ENCODE measurements at places on chromosomes 1 and 21.

DNA sequence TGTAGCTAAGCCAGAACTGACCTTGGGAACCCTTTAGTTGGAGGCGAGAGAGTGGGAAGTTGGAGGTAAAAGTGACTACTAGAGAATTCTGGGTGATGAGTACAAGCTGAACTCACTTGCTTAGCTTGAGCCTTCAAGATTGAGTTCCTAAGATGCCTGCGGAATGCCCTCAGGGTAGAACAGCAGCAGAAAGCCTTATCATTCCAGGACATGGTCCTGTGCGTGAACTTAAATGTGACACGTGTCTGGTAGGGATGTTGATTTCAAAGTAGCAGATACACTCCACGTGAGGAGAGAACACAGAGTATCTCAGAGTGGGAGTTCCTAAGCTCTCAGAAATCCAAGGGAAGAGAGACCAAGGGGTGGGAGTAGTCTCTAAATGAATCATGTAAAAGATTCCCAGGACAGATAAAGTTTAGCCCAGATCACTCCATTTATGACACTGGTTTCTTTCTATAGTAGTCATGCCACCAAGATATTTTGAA is 60.1 kb downstream of the KCNK1 start:
- no peak for DNase-seq

DNA sequence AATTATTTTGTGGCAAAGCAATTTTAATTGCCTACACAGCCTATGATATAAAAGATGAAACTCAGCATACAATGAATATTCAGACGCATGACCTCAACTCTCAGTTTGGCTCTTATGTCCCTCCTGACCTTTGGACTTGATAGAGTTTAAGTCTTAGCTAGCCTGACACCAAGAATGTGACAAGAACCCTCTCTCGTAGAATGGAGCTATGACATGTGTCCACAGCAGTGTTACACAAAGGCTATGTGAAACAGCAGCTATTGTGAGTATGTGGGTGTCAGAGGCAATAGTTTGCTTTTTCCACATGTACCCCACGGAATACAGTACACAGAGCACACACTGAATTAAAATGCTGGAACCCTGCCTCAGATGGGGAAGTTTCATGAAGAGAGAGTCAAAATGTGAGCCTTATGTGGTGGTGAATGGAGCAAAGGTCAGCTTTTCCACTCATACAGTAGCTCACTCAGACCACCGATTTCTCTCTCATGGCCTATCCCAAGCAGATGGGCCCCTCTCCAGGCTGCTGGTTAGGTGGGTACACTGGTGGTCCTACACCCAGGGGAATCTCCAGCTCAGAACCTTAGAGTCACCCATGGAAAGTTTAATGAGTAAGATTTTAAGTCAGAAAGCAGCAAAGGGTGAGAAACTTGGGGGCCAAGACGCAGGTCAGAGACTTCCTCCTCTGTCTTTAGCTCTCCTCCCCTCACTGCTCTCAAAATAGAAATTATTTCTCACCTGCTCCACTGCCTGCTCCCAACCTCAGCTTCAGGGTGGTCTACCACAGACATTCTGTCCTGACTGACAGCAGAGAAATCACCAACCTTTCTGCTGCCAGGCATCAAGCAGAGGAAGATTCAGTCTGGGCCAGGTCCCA is 10.1 kb upstream of the XCL2 start:
- DNase-seq: no peak

DNA sequence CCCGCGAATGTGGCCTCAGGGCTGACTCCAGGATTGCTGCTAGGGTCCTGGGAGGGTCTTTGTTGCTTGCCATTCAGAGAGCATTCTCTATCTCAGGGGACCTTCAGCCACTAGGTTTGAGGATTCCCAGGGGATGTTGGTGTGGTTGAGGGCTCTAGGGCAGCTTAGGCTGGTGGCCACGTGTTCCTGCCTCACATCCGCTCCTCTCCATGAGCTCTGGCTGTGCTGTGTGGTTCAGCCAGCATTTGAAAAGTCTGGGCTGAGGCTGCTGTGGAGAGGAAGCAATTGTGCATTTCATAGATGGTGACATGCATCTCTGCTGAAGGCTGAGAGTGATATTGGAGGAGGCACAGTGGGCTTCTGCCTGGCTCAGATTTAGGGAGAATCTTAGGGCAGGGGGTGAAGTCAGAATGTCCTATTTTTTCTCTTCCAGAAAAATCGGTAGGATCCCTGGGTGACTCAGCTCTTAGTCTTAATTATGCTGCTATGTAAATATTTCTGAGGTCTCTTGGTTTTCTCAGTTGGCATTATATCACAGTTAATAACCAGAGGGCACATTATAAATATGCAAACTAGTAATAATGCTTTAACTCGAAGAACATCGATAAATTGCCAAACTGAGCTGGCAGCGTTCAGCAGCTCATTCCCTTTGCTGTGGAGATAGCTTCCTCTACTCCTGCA is 182.3 kb downstream of the CAMTA1 start:
- no peak for DNase-seq

DNA sequence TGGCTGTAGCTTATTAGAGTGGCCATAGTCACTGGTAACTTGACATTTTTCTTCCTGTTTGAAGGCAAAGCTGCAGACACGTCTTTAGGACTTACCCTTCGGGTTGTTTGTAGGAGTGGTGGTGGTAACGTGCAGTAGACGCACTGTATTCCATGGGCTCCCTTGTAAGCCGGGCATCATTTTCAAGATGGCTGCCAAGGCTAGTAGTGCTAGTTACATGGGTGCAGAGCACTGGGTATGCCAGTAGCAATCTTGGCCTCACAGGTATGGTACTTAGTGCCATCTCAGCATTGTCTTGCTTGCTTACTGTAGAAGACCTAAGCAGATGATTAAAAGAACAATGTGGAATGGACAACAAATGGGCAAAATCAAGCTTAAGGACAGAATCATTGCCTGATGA is 1.9 kb downstream of the YBX1 start:
- no peak for DNase-seq

GRCh38 chr1:235069577-235070563 is 58.8 kb downstream of the TOMM20 start:
- no peak for DNase-seq

DNA sequence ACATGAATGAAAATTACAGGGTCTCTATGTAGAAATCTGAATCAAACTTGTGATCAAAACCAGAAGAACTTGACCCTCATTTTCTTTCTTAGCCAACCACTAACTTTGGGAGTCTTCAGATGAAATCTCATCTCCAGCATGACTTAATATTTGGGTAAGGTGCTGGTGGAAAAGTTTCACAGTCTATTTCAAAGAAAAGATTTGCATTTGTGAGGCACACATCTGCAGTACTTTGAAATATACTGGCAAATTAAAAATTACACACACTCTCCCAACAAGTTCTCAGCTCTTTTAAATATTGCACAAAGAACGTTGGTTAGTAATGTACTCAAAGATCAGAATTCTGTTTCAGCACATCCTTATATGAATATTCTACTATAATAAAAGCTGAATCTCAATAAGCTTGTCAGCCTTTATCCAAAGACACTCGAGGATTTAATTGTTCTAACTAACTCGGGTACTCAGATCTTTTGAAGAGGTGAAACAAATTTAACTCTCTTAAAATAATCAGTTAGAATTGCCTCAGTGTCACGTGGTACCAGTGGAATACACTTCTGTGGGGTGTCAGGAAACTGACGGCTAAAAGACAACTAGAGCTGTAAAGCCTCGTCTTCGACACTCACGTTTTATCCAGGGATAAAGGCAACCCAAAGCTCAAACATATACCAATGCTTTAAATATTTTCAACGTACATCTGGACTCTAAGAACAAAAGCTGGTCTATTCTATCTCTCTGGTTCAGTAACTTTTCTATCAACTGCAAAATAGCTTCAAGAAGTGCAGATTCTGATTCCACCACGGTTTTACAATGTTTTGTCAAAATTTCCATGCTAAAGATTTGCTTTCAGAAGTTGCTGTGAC is 19.0 kb downstream of the SAMSN1 start:
- DNase-seq: no peak

- DNase-seq: no peak
Measured at GRCh38 chr1:91703095-91703494, 182.9 kb downstream of the TGFBR3 start.

GRCh38 chr1:71232166-71232763 is 151.4 kb upstream of the ZRANB2 start:
- no peak for DNase-seq

DNA sequence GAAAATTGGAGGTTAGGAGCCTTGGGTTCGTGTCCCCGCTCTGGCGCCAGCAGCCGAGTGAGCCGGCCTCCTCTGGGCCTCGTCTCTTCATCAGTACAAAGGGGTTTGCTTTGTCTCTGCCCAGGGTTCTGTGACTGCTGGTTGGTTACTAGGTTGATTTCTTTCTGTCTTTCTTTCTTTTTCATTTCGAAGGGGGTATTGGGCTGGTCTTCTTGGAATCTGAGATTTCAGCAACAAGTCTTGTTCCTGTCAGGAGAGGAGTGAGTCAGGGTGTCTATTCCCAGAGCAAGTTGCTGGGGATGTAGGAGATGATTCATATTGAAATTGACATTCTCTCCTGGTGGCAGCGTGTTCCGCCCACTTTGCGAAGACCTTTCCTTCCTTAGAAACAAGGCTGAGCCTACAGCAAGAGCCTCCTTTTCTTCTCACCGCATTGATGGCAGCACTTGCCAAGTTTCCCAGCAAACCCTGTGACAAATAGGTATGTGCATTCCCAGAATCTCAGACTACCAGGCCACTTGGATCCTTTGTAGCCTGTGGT is 79.2 kb downstream of the MAN1C1 start:
- no peak for DNase-seq

DNA sequence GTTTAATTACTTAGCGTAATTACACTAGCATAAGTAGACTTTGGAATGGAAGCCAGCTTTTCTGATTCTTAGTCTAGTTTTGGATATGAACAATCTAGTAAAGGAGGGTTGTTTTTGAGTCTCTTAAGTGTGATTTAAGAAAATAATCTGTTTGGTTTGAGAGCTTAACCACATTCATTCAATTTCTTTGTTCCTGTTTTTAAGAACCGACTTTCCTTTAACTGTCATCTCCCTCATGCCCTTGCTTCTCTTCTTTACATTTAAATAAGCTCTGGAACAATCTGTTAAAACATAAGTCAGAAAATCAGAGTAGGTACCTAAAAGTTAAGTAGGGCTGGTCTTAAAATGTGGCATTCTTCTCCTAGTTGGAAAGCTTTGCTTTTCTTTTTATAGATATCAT is 27.7 kb downstream of the CDC42 start:
- no peak for DNase-seq

GRCh38 chr1:204959374-204959773 is 83.6 kb upstream of the CNTN2 start:
- no peak for DNase-seq

DNA sequence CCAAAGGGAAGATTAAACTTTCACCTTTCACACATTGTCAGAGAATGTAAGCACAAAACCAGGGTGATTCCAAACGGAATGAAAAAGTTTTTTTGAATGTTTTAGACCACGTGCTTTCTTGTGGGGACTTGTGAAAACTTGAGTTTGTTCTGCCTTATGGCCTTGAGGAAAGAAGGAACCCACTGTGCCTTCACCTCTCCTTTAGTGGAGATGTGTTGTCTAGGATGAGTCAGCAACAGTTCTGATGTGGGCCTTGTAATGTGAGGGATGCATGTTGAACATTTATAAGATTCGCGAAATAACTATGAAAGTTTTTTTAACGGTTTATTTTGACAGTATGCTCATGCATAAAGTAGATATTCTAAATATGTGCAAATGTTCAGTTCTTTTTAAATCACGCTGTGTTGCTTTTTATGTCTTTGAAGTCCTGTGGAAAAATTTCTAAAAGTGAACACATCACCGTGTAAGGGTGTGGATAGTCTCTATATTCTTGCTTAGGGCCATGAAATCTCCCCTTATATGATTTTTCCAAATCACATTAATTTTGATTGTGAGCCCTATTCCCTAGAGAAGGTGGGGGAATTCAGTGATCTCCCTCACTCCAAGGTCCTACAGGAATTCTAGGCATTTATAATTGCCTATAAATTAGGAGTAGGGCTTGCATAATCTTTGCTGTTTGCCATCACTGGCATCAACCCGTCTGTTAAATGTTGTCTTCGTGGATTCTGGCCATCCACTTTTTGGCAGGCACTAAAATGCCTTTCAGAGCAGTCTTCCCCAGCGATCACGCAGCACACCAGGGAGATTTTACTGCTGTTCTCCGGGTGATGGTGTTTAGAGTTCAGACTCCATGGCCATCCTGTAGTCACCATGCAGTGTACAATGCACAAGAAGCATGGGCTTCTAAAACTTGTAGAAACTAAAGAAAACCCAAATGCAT is 47.4 kb downstream of the PLA2G4A start:
- no peak for DNase-seq

GRCh38 chr1:184813528-184814089 is 59.0 kb upstream of the EDEM3 start:
- DNase-seq: no peak

DNA sequence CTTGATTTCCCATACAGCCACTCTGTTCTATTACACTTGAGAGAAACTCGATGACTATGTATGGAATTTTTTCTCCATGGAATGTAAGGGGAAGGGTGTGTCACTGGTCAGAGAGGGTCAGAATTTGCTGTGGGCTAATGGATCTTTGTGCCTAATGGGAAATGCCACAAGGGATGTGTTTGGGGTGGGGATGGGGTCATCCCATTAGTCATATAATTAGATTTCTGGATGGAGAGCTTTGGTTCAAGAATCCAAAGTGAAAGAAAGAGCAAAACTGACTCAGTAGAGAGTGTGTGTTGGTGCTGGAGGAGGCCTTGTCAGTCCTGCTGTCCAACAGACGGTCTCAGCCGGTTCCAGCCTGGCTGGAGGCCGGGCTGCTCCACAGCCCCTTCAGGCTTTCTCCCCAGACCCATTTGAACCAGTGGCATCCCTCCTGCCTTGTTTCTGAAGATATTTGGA is 86.4 kb downstream of the LAMC2 start:
- no peak for DNase-seq

DNA sequence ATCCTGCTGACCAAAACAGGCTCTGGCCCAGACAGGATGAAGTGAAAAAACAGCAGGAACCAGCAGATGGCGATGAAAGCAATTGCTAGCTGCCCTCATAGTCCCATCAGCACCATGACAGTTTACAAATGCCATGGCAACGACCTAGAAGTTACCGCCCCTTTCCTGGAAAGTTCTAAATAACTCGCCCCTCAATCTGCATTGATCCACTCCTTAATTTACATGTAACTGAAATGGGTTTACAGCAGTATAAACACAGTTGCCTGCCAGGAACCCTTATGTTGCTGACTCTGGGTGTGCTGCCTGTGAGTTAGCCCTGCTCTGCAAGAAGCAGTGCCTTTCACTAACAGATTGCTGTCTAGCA is 65.5 kb upstream of the CR1L start:
- DNase-seq: no peak

Measured in stimulated activated CD4-positive, alpha-beta T cell treated with anti-CD3 and anti-CD28 coated beads, Interleukin-1b, Interleukin-23, amount 100 ng/mL, for 24 hours (primary cell).